Frontal cortex (tissue), 4 donors: ENCODE measurements at places on chromosomes 13 and 19. TPM values are rescaled to one million over a fixed set of nuclear protein-coding genes. Genes with fewer than 3 reads are reported as not detected.

GRCh38 chr19:3761382-3762129, at the start of gene APBA3:
Gene APBA3, minus strand, starts transcription at chr19:3761692. Its CDS starts 1,428 bp downstream, at chr19:3760264.
- DNase-seq = peak; percentile 92

- no peak for DNase-seq
These were observed 27.3 kb upstream of the VWA8 start for GRCh38 chr13:41988244-41988643.

- DNase-seq = no peak
These were observed 6.8 kb downstream of the ZC3H4 start for GRCh38 chr19:47106821-47107201.

DNA sequence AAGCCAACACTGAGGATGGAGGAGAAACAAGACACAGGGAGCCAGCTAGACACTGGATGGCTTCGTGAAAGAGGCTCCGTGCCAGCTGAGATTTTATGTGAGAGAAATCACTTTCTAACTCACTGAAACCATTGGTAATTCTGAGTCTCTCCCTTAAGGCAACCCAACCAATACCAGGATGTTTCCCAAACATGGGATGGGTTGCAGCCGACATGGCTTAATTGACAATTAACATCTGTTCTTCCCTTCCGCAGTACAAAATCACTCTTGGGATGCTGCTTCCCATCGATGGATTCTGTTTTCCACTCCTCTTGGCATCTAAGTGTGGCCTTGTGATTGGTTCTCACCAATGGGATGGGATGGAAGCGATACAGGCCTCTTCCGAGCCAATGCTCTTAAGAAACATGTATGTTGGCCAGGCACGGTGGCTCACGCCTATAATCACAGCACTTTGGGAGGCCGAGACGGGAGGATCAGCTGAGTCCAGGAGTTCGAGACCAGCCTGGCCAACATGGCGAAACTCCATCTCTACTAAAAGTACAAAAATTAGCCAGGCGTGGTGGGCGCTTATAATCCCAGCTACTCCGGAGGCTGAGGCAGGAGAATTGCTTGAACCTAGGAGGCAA, 2.3 kb upstream of the ZNF787 start:
- DNase-seq = no peak

- no peak for DNase-seq
These were observed 5.7 kb downstream of the ANKRD27 start for GRCh38 chr19:32669310-32669709.

- DNase-seq = no peak
These were observed 178.5 kb downstream of the DLEU7 start for GRCh38 chr13:50664951-50665350.

- no peak for DNase-seq
These were observed 1528.6 kb upstream of the SLC10A2 start for GRCh38 chr13:104594806-104595205.

DNA sequence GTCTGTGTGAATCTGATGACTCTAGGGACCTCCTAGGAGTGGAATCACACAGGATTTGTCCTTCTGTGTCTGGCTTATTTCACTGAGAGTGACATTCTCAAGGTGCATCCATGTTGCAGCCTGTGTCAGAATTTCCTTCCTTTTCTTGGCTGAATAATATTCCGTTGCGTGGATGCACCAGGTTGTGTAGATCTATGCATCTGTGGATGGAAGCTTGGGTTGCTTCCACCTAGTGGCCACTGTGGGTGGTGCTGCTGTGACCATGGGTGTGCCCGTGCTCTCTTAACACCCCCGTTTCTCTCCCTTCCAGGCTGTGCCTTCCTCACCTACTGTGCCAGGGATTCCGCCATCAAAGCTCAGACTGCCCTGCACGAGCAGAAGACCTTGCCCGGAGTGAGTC, 26.2 kb downstream of the CELF5 start:
- DNase-seq = no peak

GRCh38 chr19:13138916-13139198, 11.3 kb downstream of the STX10 start:
- no peak for DNase-seq

DNA sequence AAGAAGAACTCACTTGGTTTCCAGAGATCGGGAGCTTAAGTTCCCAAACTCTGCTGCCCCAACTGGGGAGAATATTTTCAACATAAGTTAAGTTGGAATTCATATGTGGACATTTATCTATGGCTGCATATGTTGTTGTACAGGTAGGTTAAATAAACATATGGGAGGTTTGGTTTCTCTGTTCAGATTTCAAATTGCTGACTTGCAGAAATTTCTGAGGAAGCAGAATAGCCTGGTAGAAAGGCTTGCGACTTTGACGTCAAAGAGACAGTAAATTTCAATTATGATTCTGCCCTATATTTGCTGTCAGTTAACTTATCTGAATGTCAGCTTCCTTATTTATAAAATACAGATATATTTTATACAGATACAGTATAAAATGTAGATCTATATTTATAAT, 40.0 kb upstream of the TPP2 start:
- DNase-seq = no peak

DNA sequence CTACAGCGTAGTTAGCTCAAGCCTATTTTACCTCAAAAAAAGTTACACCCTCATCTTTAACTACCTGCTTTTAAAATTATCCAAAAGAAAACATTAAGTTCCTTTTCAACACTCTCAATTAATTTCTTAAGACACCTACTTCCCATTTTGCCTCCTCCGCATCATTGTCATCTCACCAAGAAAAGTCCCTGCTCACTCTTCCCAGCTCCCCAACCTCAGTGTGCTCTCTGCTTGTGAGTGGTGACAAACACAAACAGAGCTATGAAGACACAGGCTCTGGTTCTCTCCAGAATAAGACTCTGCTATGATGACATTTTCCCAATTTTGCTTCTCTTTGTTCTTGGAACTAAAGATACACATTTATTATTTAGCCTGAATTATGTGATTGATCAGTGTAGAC, 385.1 kb upstream of the HTR2A start:
- no peak for DNase-seq

- DNase-seq = no peak
These were observed 5.6 kb upstream of the ARRDC2 start for GRCh38 chr19:18002347-18002850.

GRCh38 chr19:925526-926322, at the start of gene ARID3A:
Gene ARID3A, plus strand, starts transcription at chr19:926035. Its CDS starts 3,494 bp downstream, at chr19:929529.
- DNase-seq = peak; percentile 98

The TMC4 gene
- not detected for total RNA-seq

The SMG9 gene
- total RNA-seq = 6.9 TPM

The ZNF99 gene
- total RNA-seq = 0.41 TPM

The SPRED3 gene
- total RNA-seq = 1.6 TPM
